ENCODE measurements at places on chromosomes 11 and 22.

DNA sequence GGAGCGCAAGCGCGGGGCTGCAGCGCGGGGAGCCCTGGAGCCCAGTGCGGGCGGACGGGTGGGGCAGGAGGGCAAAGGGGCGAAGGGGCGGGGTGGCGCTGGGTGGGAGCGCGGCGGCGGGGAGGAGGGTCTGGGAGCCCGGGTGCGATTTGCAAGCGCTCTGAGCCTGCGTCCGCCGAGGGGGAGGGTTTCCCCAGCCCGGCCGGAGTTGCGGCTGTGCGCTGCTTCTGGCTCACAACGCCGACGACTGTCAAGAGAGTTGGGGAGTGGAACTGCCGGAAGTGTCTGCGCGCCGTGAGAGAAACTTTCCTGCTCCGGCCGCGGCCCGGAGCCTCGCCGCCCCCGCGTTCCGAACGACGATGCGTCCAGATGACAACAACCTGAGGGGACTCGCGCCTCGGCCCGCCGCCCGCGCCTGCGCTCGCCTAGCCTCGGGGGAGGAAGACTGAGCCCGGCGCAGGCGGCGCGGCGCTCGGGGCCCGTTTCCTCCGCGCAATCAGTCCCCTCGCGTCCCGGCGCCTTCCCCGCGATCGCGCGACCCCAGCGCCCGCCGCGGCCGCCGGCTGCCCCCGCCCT, at the start of gene ARHGAP42:
ARHGAP42 (plus strand) TSS at position 235 of the 576 bp plus-strand sequence. CDS start 391 bp downstream, outside the sequence.
- peak; percentile 65 for DNase-seq

- peak; percentile 37 for DNase-seq
These were observed 191.0 kb downstream of the NAV2 start for GRCh38 chr11:19903620-19904069.

DNA sequence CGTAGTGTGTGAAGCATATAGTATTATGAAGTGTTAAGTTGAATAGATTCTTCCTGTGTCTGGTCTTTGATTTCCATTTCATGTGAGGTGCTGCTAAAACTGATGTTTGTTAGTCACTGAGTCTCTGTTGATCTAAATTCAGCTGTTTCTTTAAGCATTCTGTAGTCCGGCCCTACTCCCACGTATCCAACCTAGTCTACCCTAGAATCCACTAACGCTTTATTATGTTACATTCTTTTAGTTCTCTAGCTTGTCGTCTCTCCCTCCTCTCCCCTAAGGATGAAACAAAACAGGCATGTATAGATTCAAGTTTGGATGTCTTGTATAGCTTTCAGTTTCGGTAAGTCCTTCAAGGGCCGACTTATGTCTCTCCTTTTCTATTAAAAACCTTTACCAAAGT, 4.1 kb downstream of the WEE1 start:
- no peak for DNase-seq

GRCh38 chr11:33389635-33390034, 132.5 kb downstream of the HIPK3 start:
- DNase-seq, result no peak

DNA sequence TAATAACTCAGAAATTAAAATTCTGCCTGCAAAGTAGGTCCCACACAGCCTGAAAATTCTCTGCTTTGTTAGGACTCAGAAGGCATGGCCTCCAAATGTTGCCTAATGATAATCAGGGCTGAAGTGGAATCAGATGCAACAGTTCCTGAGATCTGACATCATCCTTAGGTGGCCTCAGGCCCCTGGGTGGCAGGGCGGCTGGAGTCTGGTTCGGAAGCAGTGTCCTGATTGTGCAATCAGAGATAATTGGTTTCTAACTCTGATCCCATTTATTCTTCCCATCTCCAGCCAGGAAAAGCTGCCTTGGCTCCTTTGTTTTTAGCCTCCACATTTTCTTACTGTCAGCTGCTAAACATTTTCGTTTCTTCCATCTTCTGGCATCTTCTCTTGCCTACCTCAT, 399.3 kb downstream of the OPCML start:
- DNase-seq, result no peak

DNA sequence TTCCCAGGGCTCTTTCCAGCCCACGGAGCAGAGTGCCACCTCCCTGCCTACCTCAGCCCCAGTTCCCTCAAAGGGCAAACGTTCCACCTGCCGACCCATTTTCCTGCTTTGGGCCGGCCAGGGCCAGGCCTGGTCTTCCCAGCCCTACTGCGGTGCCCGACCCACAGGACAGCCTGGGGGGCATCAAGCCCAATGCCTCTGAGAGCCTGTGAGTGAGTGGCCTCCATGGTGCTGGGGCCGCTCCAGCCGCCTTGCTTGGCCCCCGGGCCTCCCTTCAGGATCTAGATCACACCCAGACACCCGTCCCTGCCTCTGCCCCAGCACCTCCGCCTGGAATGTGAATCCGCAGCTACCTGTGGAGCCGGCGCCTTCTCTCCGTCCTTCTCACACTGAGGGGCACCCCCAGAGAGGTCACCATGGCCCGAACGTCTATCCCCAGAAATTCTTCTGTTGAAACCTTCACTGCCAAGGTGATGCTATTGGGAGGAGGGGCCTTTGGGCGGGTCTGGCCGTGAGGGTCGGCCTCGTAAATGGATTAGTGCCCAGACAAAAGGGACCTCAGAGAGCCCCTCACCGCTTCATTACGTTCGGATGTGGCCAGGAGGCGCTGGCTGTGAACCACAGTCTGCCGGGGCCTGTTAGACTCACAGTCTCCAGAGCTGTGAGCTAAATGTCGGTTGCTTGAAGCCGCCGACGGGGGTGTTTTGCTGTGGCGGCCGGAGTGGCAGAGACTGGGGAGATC, 36.2 kb upstream of the BRSK2 start:
- no peak for DNase-seq

- no peak for DNase-seq
These were observed 13.3 kb downstream of the TBRG1 start for GRCh38 chr11:124635932-124636331.

DNA sequence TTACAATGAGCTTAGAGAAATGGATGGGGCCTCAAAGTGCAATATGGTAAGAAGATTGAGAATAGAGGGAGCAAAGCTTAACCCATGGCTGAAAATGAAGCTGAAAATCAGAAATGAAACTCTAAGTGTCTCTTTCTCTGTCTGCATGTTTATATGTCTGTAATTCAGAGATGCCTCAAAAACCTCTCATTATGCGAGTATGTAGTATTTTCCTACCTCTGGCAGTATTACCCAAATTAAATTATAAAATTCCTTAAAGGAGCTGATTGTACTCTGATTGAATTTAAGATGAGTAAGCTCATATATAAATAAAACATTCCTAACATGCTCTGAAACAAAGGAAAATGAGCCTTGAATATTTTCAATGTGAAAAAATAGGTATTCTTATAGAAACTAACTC, 39.8 kb upstream of the PRSS23 start:
- no peak for DNase-seq

DNA sequence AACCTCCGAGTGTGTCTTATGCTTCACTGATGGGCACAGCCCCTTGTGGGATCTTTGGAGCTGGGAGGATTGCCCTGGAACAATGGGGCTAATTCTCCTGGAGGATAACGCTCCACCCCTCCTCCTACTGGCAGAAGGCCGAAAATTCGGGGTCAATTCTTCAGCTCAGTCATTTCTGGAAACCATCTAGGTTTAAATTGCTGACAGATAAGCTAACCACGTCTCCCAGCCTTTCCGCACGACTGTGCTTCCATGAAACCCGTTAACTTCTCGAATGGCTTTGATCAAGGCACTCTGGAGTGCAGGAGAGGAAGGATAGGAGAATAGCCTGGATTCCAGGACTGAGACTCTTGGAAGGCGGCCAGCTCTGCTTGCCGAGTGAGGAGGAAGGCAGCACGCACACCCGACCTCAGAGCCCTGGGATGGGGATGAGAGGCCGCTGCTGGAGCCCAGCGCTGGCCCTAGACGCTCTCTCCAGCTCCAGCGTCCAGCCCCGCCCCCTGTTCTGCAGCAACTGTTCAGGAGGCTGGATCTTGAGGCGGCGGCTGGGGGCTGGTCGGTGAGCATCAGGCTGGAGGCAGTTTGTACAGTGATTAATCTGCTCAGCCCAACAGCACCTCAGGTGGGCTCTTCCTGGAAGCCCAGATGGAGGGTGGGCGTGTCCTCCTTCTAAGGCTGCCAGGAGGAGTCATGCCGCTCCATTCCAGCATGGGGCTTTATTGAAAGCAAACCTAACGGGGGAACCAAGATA, 176.7 kb upstream of the NCAM1 start:
- DNase-seq, result no peak

- no peak for DNase-seq
These were observed 171.5 kb downstream of the MN1 start for GRCh38 chr22:27629908-27630673.

DNA sequence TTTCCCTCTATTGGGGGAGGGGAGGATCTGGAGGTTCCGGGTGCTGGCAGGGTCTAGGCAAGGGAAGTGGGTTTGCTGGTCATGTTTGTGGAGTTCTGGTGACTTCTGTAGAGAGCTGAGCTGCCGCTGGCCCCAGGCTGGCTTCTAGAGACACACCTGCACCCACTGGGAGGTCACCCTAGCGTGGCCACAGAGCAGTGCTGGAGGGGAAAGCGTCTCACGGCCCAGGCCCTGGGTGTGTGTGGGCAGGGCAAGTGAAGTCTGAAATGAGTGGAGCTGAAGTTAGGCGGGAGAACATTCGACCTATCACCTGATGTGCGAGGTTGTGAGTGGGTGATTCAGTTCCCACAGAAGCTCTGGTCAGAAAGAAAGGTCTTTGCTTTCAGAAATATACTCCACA, 27.9 kb downstream of the SMIM38 start:
- DNase-seq, result no peak

- no peak for DNase-seq
These were observed 45.2 kb downstream of the CTSC start for GRCh38 chr11:88292171-88292843.

DNA sequence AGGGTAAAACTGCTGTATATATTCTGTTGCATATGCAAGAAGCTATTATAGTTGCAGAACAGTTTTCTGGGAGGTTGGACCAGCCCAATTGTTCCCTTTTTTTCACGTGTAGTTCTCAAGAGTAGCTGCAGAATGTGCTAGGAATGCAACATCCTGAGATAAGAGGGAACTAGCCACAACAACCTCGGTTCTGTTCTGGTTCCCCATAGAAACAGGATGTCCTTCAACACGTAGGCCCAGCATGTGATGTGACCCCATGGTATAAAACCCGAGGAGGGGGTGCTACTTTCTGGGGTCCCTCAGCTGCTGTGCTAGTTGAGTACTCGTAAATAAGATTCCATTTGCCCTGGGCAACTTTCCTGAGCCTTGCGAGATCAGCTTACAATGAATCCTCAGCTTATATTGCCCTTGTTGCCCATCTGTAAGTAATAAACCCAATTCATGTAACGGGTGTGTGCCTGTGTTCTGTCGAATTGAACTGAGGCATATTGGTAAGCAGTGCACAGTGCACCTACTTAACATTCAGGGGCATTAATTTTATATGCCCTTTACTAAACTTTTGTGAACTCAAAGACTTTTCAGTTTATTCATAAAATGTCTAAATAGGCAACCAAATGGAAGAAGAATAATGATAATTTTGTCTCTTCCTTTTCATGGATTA, 23.0 kb upstream of the TRAF6 start:
- no peak for DNase-seq

DNA sequence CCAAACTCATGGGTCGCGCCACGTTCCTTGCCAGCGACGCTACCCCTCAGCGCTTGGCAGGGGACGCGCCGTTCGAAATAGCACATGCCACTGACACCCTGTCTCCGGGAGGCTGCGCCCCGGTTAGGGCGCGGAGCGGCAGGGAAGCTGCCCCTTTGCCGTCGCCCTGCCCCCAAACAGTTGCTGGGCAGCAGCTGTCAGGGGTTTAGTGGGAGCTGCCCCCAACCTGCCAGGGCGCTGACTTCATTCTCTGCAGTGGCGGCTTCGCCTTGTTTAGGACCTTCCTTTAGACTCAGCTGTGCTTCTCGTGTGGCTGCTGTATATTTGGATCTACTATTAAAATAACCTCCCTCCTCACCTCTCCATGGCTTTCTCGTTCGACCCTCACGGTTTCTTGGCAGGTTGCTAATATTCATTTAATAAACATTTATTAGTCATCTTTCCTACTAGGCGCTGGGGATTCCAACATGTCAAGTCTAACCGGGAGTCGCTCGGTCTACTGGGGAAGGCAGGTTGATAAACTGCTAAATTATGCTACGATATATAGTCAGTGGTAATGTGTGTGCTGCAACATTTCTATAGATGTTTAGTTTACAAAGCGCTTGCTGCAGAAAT, 782 bp downstream of the TMEM109 start:
- peak; percentile 63 for DNase-seq

DNA sequence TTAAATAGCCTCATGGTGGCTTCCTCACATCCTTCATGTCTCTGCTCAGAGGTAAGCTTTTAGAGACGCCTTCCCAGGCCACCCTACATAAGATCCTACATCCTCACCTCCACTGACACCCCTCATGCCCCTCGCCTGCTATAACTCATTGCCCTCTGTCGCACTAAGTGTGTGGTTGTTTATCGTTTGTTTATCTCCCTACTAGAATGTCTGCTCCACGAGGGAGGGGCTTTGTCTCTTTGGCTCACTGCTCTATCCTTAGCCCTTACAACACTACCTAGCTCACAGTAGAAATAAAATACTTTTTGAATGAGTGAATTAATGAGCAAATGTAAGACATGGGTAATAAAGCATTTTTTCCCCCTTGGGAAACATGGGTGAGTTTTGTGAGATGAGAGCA, 1.3 kb upstream of the CBLIF start:
- DNase-seq, result no peak
